ENCODE measurements at places on chromosomes 6 and 20.
A peak's percentile ranks its signal among the peaks of the same experiment; 100 is the strongest.

DNA sequence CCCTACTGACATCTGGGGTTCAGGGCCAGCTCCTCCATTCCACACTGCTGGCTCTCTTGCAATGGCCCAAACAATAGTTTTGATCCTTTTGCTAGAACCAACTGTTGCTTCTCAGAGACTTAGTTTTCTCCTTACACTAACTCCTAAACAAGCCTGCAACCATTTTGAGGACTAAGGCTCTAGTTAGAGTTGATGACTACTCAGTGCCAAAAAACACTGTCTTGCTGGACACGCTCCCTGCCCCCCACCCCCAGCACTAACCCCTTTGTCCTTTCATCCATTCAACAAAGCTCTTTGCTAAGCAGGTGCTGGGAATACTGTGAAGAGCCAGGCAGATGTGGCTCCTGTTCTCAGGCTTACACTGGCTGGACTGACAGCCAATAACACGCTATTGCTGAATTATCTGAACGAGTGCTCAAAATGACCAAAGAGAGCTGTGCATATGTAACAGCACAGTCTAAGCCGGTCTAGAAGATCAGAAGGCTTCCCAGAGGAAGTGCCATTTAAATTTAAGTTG is 17.6 kb downstream of the GCLC start:
- DNase-seq = no peak

- no peak for DNase-seq
Observed at GRCh38 chr20:63542031-63542559, 4.9 kb upstream of the PTK6 start.

- no peak for DNase-seq
Observed at GRCh38 chr6:78523622-78524021, 343.7 kb upstream of the IRAK1BP1 start.

- no peak for DNase-seq
Observed at GRCh38 chr20:17555106-17555505, 14.8 kb upstream of the DSTN start.

DNA sequence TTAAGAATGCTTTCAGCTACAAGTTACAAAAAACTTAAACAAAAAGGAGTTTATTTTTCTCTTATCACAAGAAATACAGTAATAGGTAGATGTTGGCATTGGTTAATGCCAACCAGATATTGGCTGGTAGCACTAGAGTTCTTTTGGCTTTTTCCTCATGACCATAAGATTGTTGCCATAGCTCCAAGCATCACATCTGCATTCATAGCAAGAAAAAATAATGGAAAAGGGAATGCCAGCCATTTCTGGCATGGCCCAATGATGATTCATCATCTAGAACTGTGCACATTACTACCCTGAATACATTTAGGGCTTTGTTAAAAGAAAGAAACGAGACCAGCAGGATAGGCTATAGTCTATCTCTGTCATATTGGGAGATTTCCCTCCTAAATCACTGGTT is 20.8 kb upstream of the SIRT5 start:
- no peak for DNase-seq

GRCh38 chr6:52285177-52286068 is 881 bp upstream of the MCM3 start:
- no peak for DNase-seq

- no peak for DNase-seq
Observed at GRCh38 chr6:166671434-166672081, 44.5 kb upstream of the RPS6KA2 start.

DNA sequence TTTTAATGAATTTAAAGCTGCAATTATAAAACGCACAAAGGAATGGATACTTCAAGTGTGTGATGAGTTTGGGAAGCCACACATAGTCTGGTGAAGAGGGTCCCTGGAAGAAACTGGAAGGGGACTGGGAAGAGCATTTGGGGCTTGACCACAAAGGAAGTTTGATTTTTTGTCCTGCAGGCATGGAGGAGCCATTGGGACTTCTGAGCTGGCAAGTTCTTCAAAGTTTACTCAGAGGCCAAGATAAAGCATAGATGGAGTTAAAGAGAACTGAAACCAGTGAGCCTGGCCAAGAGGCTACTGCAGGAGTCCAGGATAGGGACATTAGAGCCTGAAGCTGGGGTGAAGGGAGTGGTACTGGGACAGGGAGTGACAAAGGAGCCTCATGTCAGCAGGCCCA is 95.0 kb downstream of the AIG1 start:
- no peak for DNase-seq

- DNase-seq = peak; percentile 23
Observed at GRCh38 chr6:28865401-28866204, 58.2 kb downstream of the TRIM27 start.

- no peak for DNase-seq
Observed at GRCh38 chr6:156598071-156598854, 178.9 kb upstream of the ARID1B start.

DNA sequence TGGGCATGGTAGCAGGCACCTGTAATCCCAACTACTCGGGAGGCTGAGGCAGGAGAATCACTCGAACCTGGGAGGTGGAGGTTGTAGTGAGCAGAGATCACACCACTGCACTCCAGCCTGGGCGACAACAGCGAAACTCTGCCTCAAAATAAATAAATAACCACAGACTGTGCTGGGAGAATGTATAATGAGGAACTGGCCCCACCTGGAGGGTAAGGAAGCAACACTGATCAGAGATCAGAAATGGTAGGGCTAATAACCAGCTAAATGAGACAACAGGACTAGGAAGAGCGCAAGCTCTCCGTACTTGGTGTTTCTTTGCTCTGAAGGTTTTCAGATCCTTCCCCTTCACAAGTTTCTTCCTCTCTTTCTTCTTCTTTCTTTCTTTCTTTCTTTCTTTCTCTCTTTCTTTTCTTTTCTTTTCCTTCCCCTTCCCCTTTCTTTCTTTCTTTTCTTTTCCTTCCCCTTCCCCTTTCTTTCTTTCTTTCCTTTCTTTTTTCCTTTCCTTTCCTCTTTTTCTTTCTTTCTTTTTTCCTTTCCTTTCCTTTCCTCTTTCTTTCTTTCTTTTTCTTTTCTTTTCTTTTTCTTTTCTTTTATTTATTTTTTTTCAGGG is 14.6 kb downstream of the CCM2L start:
- DNase-seq = no peak

GRCh38 chr6:148915810-148916209 is 169.0 kb downstream of the UST start:
- no peak for DNase-seq

DNA sequence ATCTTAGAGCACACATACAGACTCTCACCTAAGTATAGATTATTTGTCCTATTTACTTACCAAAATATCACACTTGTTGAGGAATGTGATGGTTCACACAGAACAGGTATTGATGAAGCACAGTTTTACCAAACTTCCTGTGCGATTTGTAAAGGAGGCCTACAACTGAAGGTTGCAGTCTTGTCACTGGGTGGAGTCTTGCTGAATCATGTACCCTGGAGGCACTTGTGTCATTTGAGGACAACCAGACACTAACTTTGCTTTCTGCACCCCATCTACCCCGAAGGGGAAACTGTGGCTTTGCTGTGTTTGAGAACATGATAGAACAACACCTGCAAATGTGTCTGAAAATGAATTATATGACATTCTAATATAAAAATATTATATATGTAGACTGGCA is 32.4 kb upstream of the HINT3 start:
- DNase-seq = no peak

GRCh38 chr20:1174787-1175186 is 10.0 kb downstream of the TMEM74B start:
- no peak for DNase-seq

DNA sequence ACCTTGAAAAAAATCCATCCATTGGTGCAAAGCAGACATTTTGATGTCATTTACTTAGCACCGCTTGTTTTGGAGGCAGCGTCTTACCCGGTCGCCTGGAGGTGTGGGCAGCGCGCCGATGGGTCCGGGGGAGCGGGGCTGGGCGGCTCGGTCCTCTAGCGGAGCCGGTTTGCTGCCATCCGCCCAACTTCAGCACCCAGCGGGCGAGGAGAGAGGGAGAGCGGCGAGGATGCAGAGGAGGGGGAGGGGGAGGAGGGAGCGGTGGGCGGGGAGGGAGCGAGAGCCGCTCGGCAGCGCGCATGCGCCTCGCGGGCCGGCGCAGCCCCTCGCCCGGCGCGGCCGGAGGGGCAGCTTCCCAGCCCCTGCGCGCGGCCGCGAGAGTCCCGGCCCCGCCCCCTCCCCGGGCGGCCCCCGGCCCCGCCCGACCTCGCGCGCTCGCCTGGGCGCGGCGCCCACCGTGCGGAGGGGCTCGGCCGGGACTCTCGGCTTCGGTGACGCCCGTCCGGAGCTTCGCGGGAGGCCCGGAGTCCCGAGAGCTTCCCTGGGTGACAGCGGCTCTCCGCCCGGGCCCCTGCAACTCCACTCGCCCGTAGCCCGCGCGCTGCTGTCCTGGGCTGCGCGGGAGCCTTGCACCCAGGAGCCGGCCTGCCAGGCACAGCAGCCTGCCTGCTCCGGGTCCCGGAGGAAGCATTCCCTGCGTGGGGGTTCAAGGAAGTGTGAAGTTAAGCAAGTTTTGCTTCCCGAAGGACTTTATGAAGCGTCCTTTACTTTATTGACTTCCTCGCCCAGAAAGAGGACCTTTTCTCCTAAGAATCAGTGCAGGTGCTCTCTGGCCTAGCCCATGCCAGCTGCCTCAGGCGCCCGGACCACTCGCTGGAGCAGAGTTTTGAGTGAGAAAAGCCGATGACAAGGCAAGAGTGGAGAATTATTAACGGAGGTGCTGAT is at the start of gene RGS17:
RGS17 (minus strand) TSS at position 246 of the 945 bp plus-strand sequence. CDS start 87,264 bp downstream, outside the sequence.
- DNase-seq = no peak

- DNase-seq = no peak
Observed at GRCh38 chr6:7523922-7524321, 17.5 kb upstream of the DSP start.

DNA sequence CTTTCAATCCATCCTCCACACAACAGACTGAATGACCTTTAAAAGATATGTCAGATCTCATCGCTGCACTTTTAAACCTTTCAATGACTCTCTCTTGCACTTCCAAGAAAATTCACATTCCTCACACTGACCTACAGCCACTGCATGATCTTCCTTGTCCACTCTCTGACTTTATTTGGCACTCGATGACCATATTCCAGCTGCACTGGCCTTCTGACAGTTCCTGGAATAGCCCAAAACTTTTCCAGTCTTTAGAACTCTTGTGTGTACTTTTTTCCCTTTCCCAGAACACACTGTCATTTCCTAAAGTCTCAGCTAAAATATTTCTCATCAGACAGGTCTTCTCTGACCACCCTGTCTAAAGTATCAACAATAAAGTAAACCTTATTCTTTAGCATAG is 174.6 kb downstream of the ADGRG6 start:
- DNase-seq = no peak

DNA sequence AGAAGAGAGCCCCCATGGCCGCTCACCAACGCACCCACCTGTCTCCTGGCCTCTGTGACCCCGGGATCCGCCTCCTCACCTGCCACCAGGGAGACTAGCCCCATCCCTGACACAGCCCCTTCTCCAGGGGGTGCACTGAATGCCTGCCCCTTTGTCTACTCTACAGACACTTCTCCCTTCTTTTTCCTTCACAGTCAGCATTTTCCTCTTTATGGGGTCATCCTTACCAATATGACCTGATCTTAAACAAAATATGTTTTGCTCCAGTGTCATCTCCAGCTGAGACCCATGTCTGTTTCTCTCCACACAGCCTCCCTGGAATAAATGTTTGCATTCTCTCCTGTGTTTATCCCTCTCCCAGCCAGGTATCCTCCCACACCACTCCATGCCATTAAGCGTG is 14.6 kb upstream of the CCR6 start:
- no peak for DNase-seq

DNA sequence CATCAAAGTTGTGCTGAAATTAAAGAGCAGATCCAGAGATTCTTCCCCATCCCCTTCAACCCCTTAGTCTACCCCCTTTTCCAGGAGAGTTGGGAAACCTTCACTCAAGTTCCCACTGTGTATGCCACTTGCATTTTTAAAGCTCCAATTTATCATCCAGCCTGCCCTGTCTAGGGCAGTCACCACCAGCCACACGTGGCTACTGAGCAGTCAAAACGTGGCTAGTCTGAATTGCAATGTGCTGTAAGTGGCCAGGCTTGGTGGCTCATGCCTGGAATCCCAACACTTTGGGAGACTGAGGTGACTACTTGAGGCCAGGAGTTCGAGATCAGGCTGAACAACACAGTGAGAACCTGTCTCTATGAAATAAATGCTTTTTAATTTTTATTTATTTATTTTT is 34.9 kb downstream of the ERGIC3 start:
- no peak for DNase-seq

Measured in stimulated activated CD8-positive, alpha-beta memory T cell treated with anti-CD3 and anti-CD28 coated beads, Interleukin-4, amount 100 ng/mL, for 1 hour (primary cell).